ENCODE measurements at places on chromosomes 1 and 21.

DNA sequence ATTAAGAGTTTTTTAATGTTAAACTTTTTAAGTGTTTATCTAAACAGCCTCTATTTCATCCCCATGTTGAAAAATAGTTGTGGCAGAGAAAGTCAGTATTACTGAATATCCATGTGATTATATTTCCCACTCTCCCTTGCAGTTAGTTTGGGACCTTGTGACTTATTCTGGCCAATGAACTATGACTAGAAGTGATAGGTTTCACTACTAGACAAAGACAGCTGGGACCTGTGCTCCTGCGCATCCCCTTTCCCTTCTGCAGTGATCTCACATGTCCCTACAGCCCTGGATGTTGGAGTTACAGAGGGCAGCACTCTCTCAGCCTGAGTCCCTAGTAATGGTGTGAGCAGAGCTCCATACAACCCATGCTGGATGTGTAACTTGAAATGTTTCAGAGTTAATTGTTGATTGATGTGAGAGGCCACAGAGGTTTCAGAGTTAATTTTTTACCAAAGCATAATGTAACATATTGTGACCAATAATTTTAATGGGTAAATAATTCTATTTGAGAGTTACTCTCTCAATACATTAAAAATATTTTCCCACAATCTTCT is 18.7 kb upstream of the SAMD13 start:
- DNase-seq, result no peak

DNA sequence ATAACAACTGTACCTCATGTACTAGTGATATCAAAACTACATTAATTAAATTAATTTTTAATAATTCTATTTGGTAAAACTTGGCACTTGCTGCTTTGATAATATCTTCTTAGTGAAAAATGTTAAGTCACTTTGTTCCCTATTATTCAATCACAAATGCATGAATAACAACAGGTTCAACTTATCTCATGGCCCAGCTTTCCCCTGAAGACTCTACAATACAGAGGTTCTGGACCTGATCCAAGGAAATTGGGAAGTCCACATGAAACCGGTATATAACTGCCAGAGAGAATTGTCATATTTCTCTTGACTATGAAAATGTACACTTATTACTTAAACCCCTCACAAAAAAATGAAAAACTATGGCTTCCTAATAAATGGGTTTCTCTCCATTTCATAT is 33.9 kb upstream of the PTPRC start:
- no peak for DNase-seq

DNA sequence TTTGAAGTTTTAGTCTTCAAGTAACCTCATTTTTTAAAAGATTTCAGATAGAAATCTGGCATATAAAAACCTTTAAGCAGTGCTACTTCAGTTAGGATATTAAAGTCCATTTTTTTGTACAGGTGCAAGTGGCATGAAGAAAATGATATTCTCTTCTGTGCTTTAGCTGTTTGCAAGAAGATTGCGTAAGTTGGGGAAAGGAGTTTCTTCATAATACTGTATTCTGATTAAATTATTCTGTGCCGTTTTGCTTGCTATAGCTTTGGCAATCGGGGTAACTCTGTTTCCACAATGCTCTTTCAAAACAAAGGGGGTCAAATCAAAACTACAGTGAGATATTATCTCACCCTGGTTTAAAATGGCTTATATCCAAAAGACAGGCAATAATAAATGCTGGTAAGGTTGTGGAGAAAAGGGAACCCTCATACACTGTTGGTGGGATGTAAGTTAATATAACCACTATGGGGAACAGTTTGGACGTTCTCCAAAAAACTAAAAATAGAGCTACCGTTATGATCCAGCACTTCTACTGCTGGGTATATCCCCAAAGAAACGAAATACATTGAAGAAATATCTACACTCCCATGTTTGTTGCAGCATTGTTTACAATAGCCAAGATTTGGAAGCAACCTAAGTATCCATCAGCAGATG is 27.1 kb downstream of the MAEL start:
- no peak for DNase-seq

- no peak for DNase-seq
Measured at GRCh38 chr1:221794079-221794670, 52.3 kb upstream of the DUSP10 start.

DNA sequence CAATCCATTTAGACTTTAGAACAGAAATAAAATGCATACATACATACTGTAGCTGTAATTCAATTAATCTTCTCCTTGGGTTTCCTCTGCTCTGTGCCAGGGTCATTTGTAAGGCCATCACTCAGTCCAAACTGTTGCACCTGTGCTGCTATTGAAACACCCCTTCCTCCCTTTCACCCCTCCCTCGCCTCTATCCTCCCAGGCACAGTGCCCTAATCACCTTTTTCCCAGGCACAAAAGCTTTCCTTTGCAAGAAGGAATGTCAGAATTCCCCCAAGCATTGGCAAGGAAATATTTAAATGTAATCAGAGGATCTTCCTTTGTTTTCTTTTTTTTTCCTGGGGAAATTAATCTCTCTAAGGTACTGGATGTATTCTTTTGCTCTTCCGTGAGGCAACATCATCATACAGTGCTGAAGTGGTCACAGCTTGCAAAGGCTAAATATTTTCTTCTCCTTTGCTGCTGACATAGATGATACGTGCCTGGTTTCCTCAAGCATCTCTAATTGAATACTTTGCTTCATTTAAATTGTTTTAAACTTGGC is 339.3 kb upstream of the NR5A2 start:
- DNase-seq, result no peak

DNA sequence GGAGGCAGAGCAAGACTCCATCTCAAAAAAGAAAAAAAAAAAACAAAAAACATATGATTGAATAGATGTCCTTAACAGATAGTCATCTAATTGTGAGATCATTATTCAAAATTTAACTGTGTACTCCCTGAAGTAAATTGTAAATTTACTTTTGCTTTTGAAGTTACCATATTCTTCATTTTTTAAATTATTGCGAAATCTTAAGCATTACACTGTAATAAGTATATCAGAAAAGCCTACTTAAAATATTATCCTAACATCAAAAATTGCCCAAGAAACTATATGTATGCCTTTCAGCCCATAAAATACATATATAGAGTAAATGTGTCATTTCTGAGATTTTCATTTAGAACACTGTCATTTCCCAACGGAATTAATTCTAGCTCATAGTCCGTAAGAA is 91.9 kb downstream of the AK5 start:
- DNase-seq, result no peak

- DNase-seq, result no peak
Measured at GRCh38 chr1:20233866-20234265, 47.5 kb upstream of the PLA2G2C start.

- peak; percentile 61 for DNase-seq
Measured at GRCh38 chr1:8525216-8525557, 207.3 kb downstream of the SLC45A1 start.

GRCh38 chr21:40766381-40766780 is 80.6 kb downstream of the DSCAM start:
- DNase-seq, result no peak
